ENCODE measurements at places on chromosomes 6 and 20.

- DNase-seq = peak; percentile 83
These were observed 15.8 kb upstream of the FAM8A1 start for GRCh38 chr6:17584241-17584803.

DNA sequence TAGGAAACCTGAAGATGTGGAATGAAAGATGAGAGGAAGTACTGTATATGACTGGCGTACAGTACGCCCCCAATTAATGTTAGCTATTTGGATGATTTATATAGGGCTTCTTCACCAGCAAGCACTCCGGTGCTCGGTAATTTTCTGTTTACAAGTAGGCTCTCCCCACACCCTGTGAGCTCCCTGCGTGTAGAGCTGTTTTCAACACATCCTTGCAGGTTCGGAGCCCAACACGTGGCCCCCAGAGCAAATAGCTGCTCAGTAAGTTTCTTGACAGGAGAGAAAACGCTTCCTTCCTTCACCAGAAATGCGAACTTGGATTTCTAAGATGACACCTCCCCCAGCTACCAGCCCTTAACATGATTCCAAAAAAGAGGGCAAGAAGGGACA is 1.2 kb upstream of the RAB22A start:
- DNase-seq = peak; percentile 17

DNA sequence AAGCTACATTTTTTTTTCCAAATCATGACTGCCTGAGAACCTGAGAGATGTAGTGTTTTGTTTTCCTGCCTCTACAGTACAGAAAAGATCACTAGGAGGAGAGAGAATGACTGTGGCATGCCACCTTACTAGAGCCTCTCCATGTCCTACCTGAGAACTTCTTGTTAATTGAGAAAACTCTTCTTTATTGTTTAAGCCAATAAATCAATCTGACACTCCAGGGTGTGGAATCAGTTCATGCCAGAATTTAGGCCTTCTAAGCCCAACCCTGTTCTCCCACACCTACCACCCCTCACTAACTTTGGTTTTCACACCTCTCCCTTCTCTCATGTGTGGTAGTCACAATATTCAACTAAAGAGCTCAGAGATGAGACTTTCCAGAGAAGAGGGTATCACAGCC is 24.9 kb upstream of the BTN3A2 start:
- DNase-seq = no peak

DNA sequence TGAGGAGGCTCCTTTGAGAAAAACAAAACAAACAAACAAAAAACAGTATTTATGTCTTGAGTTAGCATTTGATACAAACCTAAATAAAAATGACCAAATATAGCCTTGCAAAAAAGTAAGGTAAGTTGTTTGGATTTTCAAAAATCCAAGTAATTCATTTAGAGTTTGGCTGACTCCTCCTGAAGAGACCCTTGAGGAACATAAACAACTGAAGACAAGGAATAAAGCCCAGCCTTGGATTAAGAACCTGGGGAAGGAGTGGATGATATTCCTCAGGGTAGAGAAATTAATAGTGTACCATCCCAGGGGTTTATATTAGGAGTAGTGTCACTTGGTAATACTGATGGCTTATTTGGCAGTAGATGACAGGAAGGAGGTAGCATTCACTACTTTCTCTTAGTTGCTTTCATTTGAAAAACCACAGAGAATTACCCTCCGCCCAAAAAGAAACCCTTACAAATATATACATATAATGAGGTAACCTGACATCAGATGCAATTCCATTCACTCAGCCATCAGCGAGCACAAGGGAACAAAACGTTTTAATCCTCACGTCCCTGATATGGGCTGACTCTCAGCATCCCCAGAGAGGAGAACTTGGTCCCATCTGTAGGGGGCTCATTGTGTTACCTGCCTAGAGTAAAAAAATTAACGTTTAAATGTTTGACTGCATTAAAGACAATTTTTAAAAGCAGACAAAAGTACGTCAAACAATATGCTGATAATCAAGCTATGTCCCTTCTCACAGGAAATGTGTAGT is 57.0 kb downstream of the SOBP start:
- no peak for DNase-seq

DNA sequence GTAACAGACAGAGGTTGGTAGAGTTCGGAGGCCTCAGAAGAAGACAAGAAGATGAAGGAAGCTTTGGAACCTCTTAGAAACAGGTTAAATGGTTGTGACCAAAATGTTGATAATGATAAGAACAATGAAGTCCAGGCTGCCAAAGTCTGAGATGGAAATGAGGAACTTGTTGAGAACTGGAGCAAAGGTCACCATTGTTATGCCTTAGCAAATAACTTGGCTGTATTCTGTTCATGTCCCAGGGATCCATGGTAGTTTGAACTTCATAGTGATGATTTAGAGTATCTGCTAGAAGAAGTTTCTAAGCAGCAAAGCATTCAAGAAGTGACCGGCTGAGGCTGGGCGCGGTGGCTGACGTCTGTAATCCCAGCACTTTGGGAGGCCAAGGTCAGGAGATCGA is 11.1 kb upstream of the LSM14B start:
- no peak for DNase-seq

GRCh38 chr20:51463560-51463959 is 79.0 kb downstream of the NFATC2 start:
- no peak for DNase-seq

- no peak for DNase-seq
These were observed 62.4 kb upstream of the THBS2 start for GRCh38 chr6:169315830-169316614.

GRCh38 chr6:136089876-136090275 is 160.2 kb downstream of the MTFR2 start:
- DNase-seq = no peak

GRCh38 chr6:159982731-159983506 is 14.0 kb downstream of the IGF2R start:
- DNase-seq = peak; percentile 59

DNA sequence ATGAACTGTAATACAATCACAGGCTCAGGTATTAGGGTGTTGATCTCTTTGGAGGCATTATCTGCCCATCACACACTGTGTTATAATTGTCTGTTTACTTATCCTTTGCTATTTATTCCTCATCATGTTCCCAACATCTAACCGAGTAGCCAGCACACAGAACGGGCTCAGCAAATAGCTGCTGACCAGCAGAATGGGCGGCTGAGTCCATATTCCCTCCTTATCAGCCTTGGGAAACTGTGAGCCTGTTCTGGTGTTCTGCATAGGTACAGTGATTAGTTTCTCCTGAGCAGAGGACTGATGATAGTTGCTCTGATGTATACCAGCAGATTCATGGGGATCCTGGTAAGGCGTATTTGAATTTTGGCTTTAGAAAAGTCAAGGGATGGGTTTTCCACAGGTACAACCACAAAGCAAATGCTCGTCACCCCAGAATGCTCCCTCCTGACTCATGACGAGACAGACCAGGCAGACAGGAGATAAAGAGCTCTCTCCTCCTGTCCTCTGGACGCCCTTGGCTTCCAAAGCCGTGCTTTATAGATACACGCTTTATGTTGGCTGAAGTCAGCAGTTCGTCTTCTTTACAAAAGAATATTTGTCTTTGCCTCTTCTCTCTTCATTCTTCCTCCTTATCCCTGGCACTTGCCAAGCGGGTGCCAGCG is 166.7 kb downstream of the TTLL2 start:
- no peak for DNase-seq

DNA sequence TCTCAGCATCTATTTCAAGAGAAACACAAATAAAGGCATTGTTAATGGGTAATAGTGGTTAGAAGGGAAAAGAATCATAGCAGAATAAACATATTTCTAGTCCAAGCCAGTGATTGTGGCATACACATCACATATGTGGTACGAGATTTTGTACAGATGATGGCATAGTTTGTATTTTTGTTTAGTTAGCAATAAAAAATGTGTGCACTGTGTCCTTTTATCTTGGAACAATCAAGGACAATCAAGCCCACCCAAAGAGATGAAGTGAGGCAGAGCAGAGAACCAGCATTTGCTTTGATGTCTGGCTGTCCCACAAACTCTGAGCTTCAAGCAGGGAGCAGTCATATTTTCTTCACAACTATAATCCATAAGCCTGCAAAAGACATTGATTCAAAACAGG is 256.5 kb upstream of the CHD6 start:
- DNase-seq = no peak

DNA sequence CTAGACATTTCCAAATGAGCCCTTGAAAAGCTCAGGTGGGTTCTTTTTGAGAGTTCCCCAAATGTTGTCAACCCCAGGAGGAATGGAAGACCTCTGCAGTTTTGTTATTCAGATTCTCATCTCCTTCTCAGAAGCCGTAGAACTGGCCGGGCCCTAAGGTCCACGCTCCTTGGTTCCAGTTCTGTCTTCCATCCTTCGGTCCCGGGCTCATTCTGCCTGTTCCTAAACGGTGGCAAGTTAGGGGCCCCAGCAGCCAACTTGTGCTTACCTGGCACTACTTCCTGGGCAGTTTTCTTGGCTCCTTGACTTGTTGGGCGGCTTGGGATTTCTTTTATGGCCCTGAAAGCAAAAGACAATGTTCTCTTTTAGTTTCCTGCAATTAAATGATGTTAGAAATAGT is 6.4 kb downstream of the ESR1 start:
- DNase-seq = no peak

DNA sequence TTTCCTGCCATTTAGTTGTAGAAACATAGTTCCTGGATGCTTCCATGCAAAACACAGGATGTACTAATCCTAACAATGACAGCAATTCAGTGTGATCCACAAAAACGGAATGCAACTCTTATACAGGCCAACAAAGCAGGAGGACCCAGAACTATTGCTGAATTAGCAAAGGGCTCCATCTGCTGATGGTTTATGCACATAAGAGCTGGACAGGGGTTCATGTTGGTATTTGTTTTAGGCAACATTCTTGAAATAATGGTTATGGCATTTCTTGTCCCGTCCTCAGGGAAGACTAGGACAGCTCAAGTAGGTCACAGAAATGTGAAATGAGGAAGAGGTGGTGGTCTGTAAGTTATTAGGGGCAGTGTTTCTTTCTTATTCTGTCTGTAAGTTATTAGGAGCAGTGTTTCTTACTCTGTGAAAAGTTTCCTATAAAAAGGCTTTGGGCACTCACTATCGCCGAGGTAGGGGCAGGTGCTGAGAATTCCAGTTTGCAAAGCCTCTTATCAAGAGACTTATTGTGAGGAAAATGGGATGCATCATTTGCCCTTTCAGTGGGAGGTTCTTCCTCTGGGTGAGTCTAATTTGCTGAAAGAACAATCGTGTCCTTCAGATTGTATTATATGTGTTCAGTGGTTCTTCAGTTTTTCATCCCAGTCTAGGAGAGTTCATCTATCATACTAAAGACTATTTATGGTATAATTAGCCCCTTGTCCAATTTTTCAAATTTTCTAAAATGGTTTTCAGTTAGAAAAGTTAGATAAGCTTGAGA is 171.1 kb downstream of the MCHR2 start:
- DNase-seq = peak; percentile 76

- DNase-seq = no peak
These were observed 5.8 kb downstream of the YTHDF1 start for GRCh38 chr20:63210011-63210605.

GRCh38 chr20:50330504-50331313 is 140.1 kb downstream of the CEBPB start:
- DNase-seq = no peak

DNA sequence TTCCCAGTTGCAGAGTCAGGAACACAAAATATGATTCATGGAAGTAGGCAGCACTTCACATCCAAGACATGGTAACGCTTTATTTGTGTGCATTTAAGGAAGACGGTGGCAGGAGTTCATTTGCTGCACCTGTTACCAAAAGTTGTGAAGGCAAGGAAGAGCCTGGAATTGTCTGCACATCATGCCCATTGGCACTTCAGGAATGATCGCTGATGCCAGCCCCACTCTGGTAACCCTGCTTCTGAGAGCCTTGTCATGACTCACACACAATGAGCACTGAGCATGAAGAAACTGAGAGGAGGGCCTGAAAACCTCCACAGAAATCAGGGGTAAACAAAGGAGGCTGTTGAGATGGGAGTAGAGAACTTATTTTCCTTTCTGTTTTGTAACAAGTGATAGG is 181.1 kb downstream of the RPS12 start:
- no peak for DNase-seq

DNA sequence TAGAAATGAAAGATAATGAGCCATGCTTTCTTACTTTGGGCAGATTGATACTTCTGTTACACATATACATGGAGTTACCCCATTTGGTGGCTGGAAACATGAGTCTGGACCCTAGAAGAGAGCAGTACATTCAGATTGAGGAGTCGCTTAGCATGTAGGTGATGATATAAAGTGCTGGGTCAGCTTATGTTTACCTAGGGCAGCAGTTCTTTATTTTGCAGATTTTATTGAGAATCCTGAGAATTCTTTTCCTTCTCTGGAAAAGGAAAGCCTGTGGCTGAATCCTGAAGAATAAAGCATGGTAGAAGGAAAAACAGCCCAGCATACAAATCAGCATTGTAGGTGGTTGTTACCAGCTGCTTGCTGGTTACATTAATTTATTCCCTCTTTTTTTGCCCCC is 91.2 kb downstream of the SMAP1 start:
- no peak for DNase-seq

DNA sequence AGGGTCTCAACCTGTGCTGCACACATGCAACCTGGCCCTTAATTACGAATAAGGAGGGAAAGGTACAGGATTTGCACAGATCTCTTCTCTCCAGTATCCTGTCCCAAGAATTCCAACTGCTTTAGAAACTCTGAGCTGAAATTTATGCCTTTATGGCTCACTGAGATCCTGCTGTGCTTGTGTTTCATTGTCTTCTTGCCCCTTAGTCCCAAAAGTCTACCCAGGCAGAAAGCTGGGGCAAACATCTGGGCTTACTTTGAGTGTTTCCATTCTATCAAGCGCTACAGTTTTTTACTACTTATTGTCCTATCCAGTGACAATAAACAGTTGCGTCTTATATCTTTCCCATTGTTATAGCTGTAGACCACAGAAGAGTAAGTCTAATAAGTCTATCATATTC is 99.7 kb downstream of the LIN28B start:
- DNase-seq = no peak

- no peak for DNase-seq
These were observed 18.0 kb upstream of the CDK5RAP1 start for GRCh38 chr20:33419140-33419974.

- DNase-seq = peak; percentile 33
These were observed 297.9 kb downstream of the TBC1D7 start for GRCh38 chr6:13030396-13030795.

DNA sequence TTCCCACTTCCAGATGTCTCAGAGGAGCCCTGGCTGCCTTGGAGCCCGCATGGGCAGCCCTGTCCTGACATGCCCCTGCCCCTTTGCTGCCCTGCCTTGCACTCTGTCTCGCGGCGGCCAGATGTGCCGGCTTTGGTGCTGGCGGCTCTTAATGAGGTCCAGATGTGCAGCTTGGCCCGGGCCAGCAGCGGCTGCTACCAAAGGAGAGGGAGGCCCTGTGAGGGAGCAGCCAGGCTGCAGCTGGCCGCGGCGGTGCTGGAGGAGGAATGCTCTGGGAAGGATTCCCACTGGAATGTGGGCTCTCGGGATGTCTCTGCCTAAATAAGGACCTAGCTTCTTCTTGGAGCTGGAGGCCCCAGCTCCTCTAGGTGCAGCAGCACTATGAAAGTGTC is 72.4 kb downstream of the FGD2 start:
- peak; percentile 99 for DNase-seq
